ENCODE measurements at places on chromosomes 1 and 21. TPM values are rescaled to one million over a fixed set of nuclear protein-coding genes. Genes with fewer than 3 reads are reported as not detected.

The ADCY10 gene
- total RNA-seq: 1.1 TPM

DNA sequence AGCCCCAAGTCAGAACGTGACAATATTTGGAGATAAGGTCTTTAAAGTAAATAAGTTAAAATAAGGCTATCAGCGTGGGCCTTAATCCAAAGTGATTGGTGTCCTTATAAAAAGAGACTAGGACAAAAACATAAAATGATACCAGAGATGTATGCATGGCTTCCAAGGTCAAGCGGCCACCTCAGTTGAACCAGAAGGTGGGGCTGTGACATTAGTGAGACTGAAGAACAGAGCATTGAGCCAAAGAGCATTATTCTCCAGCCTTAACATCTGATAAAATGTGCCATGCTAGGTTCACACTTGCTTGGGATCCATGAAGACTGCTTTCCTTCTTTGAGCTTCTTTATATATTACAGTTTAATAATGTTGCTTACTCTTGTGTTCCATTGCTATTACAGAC, 554.6 kb downstream of the PLA2G4A start:
- DNase-seq: no peak

DNA sequence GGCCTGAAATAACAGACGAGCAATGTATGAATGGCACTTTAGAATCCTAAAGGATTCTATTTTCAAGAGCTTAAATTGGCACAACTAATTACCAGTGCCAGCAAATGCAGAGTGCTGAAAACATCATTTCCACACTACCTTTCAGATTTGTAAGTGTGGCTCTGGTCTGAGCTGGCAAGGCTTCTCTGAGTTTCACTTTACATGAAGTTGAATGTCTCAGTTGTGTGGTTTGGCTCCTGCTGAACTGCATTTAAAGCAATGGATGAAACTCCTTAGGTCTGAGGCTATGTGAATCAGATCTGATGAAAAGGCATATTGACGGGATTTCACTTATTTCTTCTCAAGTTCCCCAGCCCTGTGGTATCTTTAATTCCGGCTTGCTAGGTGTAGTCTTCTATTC, 114.8 kb upstream of the PTGFR start:
- no peak for DNase-seq

DNA sequence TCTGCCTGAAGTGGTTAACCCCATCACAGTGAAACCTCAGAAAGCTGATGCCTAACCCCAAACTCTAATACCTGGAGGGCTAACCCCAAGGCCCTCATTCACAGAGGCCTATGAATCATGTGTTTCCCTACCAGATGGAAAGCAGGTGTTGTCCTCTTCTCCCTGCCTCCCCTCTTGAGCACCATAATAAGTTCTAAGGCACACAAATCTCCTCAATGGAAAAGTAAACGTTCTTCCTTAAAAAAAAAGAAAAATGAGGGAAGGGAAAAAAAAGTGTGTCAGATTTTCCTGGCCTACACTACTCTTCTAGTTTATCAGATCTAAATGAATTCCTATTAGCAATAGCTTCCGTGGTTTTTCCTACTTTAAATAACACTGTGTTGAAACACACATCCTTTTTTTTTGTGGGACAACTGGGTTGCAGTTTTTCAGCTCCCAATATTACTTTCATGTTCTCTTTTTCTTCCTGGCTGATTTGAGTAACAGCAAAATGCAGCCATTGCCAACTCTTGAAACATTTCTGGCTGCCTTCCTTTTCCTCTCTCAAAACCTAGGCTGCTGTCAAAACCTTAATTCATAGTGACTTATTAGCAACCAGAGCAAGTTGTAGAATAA, 43.2 kb downstream of the SLC44A3 start:
- DNase-seq: no peak

DNA sequence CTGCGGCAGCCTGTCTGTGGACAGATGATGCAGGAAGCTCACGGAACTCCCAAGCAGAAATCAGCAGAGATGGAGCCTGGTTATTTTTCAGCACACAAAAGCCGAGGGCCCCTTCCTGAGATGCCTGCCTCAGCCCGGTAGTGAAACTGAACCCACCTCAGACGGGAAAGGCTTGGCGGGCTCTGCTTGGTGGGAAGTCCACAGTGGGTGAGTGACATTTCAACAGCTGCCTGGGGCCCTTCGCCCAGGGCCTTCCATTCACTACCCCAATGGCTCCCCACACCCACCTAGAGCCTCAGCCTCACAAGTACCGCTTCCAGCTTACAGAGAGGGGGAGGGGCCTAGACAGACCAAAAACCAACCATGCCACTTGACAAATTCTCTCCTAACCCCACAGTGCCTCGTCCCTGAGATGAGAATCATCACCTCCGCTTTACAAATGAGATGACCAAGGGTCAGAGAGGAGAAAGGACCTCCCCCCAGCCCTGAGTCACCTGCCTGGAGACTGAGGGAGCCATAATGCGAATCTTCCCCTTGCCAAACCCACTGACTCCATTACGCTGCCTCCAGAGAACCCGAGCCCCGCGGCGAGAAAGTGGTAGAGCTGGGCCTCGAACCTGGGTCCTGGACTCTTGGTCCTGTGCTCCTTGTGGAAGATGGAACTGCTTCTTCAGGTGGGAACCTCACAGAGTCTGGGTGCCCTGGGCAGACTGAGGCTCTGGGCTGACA, 3.4 kb upstream of the ECE1 start:
- peak; percentile 60 for DNase-seq
